ENCODE measurements at places on chromosomes 6 and 20.

GRCh38 chr20:59577809-59578435 lies 26.4 kb upstream of the PHACTR3 start:
- DNase-seq: no peak

DNA sequence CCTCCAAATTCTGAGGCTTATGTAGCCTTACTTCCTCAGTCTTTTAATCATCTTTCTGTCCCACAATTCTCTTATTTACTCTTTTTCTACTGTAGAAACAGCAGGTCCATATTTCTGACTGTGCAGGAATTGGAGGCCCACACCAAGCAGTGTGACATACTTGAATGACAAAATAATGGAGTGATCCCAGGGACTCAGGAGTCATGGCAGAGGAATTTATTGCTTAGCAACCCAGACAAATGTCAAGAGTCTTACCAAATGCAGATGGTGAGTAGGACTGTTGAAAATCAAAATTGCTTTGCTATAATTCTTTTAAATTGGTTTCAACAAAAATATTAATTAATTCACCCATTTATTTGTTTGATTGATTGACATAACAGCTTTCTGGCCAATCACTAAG lies 59.9 kb downstream of the HTR1B start:
- DNase-seq: peak; percentile 71

GRCh38 chr6:109701221-109701620 lies 10.1 kb downstream of the FIG4 start:
- DNase-seq: no peak

- DNase-seq: no peak
These were observed 26.8 kb upstream of the PREP start for GRCh38 chr6:105429676-105430075.

DNA sequence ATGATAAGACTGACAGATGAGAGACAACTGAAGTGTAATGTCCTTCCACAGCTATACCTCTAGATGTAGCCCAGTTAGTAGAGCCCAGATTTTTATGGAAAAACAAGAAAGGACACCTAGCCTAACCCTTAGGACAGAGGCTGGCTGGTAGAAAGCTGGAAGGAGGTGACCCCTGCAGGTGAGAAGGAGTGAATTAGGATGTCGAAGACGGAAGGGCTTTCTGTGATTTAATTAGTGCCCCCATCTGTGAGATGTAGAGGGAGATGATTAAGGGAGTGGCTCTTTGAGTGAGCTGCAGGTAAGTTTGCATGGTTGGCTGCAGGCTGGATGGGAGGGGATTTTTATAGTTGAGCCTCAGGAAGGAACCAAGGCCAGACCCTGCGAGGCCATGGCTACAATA lies 82.8 kb downstream of the GFRA4 start:
- no peak for DNase-seq

DNA sequence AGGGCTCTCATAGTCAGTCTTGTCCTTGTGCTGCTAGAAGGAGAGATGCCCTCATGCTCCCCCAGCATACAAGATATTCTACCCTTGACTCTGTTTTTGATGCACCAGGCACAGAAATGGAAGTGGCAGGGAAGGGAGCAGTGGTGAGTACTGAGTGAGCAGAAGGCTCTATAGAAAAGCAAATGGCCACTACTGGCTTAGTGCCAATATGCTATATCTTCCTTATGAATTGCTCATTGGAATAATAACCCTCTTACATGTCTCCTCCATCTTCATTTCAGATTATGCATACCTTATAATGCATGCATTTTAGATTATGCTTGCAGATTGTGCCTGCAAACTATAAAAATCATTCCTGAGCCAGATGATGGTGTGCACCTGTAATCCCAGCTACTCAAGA lies 82.8 kb downstream of the MAP3K5 start:
- no peak for DNase-seq

DNA sequence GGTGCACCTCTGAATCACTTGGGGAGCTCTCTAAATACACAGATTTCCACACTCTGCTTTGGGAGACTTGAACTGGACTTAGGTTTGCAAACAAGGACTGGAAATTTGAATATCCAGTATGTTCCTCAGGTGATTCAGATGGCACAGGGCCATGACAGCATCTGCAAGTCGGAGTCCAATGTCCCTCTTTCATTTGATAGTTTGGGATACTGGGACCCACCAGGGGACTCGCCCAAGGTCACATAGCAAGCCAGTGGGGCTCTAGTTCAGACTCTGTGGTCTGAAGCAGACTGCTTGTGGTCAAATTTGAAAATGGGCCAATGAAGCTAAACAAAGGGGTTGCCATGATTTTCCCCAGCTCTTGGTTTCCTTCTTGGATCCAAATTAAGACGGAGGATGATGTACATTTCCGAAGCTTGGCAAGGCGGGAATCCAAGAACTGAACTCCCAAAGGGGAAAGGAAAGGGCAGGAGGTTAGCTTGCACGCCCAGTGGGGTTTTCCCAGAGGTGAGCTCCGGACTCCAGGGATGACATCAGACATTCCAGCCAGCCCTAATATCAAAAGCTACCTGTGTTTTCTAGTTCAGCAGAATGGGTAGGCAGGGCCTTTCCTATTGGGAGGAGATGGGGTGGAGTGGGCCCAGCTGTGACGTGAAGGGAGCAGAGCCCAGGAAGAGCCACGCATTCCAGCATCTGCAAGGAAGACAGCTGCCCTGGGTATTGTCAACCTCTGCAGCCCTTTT lies 3.4 kb upstream of the SYS1 start:
- peak; percentile 74 for DNase-seq

DNA sequence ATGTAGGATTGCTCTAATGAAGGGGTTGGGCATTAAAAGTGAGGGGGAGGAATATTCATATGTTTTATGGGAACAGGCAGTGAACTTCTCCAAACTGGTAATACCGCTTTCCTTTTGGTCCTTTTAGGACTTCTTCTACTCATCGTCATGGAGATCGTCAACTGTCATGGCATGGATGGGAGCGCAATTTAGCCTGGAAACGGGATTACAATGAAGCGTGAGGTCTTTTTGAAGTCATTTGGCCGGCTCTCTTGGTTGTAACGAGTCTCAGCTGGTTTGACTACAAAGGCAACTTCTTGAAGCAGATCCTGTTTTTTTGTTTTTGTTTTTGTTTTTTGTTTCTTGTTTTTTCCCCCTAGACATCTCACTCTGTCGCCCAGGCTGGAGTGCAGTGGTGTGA lies 1.4 kb upstream of the HLA-E start:
- no peak for DNase-seq

DNA sequence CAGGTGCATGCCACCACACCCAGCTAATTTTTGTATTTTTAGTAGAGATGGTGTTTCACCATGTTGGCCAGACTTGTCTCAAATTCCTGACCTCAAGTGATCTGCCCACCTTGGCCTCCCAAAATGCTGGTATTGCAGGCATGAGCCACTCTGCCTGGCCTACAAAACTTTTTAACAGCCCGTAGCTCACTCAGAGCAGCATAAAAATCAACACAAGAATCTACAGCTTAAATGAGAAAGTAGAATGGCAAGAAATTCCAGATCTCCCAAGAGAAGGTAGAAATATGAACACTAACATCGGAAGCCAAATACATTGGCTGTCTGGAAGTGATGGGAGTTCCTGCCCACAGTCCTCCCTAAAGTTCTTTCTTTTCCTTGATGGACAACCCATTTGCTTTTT lies 43.7 kb downstream of the SCGN start:
- DNase-seq: no peak

DNA sequence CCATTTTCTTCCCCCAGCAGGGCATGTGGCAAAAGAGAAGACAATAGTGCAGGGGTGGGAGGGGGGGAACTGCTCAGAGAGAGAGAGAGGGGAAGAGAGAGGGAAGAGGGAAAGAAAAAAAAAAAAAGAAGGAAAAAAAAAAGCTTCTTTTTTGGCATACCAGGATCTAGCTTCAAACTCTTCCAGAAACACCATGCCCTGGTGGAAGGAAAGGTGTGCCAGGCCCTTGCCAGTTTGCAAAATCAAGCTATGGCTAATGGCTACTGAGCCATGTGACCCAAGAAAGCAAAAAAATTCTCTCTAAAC lies 326 bp downstream of the ZMYND8 start:
- no peak for DNase-seq

DNA sequence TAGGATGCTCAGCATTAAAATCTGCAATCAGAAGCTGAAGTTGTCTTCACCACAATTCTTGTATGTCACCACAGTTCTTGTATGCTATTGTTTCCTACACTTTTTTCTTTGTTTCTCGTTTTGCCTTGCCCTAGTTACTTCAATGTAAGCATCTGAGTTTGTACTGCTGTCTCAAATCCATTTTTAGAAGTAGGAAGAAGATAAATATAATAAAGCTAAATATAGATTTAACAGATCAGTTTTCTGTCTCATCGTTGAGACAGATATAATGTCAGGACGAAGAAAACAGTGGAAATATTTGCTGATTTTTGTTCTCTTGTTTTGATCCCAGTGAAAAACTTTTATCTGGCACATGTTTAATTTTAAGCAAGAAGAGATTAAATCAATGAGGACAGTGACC lies 318.0 kb downstream of the QKI start:
- DNase-seq: no peak

GRCh38 chr20:60300374-60300773 lies 342.2 kb downstream of the CDH26 start:
- DNase-seq: no peak

DNA sequence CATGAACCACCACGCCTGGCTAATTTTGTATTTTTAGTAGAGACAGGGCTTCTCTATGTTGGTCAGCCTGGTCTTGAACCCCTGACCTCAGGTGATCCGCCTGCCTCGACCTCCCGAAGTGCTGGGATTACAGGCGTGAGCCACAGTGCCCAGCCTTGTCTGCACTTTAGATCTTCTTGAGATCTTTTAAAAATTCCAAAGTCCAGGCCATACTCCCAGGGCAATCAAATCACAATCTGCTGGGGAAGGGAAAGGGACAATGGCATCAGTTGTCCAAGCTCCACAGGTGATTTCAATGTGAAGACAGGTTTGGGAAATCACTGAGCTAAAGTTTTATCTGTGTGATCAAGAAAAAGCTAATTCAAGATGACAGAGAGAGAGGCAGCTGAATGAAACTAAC lies 16.9 kb downstream of the NCOA6 start:
- no peak for DNase-seq

DNA sequence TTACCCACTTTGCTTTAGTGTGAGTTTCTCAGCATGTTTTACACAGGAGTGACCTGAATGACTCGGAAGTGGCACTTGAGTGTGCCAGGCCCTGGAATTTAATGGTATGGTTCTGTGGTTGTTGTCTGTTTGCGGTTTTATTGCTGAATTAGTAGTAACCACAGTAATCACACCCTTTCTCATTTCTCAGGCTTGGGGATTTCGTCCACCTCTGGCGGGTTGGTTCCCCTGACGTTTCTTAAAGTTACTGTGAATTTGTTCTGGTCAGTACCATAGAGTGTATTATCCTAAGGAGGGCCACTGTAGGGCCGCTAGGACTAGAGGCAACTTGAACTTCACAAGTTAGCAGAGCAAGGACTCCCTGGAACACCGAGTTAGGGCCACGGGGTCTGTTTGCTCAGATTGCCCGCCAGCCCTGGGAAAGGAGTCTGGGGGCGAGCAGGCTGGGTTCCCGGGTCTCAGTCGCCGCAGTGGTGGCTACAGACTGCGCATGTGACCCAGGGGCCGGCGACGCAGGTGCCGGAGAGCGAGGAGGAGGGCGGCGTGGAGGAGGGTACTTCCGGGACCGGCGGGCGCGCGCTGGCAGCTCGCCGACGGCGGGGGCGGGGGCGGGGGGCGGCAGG lies 546 bp upstream of the KLHL32 start:
- DNase-seq: no peak

- no peak for DNase-seq
These were observed 31.9 kb upstream of the CDH4 start for GRCh38 chr20:61220131-61220530.

GRCh38 chr6:7574500-7574899 lies 15.5 kb upstream of the SNRNP48 start:
- DNase-seq: no peak

DNA sequence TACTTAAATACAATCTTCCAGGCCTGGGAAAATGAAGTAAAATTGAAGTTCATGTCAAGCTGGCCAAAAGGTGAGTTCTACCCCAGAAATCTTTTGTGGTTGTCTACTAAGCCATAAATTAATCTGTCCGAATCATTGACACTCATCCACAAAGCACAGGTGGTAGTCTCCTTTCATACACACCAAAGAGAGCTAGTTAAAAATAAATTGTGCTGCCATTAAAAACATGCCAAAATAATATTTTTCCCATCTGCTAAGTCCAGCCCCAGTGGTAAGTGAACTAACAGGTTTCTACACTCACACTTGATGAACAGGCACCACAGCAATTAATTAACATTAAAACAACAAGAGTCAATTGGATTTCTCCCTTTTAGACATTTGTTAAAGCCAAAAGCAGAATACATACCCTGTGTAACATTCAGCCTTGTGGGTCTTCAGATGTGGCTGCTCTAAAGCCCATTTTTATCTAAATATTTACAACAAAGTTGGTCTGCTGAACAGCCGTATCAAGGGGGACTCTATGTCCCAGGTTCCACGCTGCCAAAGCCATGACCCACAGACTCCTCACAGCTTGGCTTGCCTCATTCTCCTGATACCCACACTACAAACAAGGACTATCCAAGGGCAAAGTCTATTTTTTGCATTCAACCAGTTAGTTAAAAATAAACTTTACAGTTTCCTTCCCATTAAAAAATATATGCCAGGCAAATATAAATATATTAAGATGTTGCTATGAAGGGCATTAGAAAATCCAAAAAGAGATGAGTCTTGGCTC lies 490.4 kb downstream of the BMP2 start:
- no peak for DNase-seq

- no peak for DNase-seq
These were observed 265.1 kb upstream of the CEP162 start for GRCh38 chr6:84492241-84493165.

DNA sequence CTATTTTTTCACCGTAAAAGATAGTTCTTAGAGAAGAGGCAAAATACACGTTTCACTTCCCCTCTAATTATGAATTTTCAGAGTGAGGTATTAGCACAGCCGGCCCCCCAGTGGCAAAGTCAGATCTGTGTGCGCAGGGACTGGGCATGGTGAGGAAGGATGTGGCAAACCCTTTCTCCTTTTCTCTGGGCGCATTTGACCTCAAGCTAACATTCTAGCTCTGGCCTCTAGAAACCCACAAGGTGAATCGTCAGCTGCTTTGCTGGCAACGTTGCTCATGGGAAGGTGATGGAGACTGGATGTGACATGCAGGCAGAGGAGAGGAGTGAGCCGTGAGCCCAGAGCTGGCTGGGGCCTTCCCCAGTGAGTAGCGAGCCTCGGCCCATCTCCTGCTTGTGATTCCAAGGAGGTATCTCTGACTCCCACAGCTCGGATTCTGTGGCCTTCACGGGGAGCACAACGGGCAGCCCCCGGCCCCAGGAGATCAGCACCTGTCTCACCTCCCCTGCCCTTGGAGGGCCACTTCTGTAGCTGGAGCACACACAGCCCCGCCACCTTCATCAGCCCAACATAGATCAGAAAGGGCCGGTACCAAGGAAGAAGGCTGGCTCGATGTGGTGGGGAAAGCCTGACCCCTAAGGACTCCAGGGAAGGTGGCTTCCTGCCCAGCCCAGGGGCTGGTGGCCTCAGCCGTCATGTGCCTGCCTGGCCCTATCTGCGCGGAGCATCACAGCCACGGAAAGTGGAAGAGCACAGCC lies 152.8 kb downstream of the TAF4 start:
- no peak for DNase-seq

DNA sequence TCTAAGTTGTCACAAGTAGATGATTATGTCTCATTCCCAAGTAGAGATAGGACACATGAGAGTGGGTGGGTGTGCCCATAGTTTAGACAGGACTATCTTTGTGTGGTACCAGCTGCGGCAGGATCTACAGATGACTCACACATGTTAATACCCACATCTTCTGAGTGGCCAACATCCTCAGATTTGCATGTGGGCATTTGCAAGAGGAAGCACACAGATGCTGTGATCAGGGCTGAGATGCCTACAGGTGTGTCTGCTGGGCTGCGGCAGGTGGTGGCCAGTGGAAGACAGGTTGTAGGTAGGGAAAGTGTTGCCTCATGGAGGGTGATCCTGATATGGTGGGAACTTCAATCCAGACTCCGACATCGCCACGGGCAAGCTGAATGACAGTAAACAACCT lies 50.8 kb downstream of the UTRN start:
- peak; percentile 74 for DNase-seq

Measured in LHCN-M2 (cell line).